MV-4-11 (cell line): ENCODE measurements at places on chromosomes 2 and 18.

DNA sequence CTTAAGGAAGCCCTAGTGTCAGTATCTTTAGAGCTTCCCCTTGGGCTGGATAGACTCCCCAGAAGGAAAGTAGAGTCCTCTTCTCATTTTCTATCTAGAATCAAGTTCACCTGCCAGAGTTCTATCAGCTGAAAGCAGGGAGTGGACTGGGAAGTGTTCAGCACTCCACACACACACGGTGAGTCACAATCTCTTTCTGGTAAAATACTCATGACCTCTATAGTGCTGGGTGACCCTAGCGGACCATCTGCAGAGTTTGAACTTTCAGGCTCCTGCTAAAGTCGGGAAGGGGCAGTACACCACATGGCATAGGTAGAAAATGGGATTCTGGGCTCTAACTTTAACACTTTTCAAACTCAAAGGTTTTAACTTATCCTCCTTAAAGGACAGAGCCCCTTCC lies 43.3 kb downstream of the SAP130 start:
- no peak for DNase-seq

- DNase-seq: no peak
These were observed 90.3 kb downstream of the PTPN4 start for GRCh38 chr2:119849838-119850565.

GRCh38 chr18:45910405-45911023 lies 56.6 kb downstream of the EPG5 start:
- DNase-seq: peak; percentile 6

DNA sequence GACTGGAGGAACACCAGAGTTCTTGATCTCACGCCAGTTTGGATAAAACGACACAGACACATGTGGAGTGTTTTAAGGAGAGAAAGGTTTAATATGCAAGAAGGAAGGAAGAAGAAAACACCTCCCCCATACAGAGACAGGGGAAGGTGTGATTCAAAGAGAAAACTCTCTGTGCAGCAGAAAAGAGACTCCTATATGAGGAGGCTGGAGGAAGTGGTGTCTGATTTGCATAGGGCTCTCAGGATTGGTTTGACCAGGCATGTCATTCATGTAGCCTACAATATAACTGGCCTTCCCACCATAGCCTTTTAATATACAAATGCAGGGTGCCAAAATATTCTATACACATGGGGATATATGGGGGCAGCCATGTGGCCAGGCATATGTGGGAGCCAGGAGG lies 1386.5 kb downstream of the RPIA start:
- DNase-seq: no peak

GRCh38 chr2:75523313-75524275 lies 37.1 kb downstream of the EVA1A start:
- DNase-seq: no peak

DNA sequence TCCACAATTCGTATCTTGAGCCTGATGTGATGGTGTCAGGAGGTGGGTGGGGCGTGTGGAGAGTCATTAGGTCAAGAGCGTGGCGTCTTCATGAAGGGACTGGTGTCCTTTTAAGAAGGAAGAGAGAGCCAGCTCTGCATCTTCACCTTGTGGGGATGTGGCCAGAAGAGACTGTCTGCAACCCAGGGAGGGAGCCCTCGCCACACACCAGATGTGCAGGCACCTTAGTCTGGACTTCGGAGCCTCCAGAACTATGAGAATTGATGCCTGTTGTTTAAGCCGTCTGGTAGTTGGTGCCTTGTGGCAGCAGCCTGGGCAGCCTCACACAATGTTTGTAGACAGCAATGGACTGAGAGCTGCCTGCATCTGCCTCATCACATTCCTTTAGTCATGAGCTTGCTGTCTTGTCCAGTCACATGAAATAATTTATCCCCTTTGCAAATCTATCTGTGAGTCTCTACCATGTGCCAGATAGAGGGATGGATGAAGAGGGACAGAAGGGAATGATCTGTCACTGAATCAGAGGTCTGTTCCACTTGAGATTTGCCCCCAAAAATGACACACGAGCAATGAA lies 61.0 kb downstream of the MYT1L start:
- DNase-seq: no peak

DNA sequence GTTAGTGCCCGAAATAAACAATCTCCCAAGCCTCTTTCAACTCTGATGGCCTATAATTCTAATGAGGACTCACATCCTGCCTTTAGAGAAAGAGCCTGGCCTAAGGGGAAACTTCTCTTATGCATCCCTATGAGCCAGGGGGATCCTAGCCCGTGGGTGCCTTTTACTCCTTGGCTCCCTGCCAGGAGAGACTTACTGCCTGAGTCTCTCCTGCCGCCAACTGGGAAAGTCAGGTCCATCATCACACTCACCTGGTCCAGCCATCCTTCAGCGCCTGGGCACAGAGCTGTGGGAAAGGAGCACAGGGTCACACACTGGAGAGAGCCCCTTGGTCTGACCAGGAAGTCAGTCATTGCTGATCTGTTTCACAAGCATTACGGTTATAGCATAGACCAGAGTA lies 24.1 kb downstream of the ENOSF1 start:
- DNase-seq: peak; percentile 28

GRCh38 chr18:9477509-9477908 lies 2.2 kb downstream of the RALBP1 start:
- DNase-seq: no peak

DNA sequence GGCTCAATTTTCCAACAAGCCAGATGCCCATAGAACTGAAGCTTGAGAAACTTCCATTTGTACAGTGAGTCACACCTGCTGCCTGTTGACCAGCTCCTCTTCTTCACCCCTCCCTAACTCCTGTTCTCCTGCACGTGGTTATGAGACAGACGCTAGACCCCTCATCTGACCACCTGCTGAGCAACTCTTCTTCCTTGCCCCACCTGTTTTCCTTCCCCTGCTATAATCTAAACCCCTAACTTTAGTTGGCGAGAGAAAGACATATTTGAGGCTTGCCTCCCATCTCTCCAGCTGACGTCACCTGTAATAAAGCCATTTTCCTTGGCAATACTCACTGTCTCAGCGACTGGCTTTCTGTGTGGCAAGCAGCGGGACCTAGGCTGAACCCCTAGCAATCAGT lies 22.3 kb upstream of the ITM2C start:
- DNase-seq: no peak

DNA sequence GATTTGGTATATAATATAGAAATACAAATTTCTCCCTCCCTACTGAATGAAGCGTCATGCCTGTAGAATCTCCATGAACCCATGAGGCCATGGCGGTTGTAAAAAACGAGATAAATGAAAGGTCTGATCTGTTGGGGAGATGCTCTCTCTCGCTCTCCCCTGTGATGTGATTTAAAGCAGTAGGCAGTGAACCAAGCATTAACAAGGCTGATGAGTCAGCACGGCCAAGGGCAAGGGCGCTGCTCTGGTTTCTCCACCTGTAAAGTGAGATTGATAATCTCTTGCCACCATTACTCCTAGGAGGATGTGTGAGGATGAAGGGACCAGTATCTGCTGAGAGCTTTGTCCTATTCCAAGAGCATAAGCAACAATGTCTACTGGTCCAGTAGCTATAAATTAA lies 553.3 kb downstream of the CMPK2 start:
- DNase-seq: no peak

GRCh38 chr2:155965415-155966063 lies 367.0 kb downstream of the NR4A2 start:
- DNase-seq: no peak

GRCh38 chr2:66414896-66415295 lies 20.0 kb upstream of the MEIS1 start:
- no peak for DNase-seq

GRCh38 chr18:11245879-11246278 lies 96.5 kb upstream of the PIEZO2 start:
- DNase-seq: no peak

DNA sequence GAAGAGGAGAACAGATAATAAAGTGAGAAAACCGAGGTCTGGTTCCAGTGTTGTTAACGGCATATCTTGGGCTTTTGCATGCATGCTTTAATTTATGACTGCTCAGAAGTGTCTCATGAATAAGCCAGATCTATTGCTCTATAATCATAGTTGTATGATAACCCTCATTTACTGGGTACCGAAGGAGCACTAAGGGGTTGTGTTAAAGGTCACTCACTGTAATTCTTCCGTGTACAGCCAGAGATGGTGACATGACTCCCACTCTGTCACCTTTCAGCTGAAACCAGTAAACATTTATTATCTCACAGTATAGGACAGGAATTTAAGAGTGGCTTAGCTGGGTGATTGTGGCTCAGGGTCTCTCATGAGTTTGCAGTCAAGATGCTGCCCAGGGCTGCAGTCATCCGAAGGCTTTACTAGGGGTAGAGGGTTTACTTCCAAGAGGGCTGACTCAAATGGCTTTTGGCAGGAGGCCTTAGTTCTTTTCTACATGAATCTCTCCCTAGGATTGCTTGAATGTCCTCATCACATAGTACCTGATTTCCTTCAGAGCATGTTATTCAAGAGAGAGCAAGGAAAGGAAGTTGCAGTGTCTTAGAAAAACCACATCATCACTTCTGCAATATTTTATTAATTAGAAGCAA lies 107.0 kb downstream of the NAB1 start:
- DNase-seq: no peak

- no peak for DNase-seq
These were observed 98.1 kb upstream of the YPEL5 start for GRCh38 chr2:30048636-30049175.

DNA sequence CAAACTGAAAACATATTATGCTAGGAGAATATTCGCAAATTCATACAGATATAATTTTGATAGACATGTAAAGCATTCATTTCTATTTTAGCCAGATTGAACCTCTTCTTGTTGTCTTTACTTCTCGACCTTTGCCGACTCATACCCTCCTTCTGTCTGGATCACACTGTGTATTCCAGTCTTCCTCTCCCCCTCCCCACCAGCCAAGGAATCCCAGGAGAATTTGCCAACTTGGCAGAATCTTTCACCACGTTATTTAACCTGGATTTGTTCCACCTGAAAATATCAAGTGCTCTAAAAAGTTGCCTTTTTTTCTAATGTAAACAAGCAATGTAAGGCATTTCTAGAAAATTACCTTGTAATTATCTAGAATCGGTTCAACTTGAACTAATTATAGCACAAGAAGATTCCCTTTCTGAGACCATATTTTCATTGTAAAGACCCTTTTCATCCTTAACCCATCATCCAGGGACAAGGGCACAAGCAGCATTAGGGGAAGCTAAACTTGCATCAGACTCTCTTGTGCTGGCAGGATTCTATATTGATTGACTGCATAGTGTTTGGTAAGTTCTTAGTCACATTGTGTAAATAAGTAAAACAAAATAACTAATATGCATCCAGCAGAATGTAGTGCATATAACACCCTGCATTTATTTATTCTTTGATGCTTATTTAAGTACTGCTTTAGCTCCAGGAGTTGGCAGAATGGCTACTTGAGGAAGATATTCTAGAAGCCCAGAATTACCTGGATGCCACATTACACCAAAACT lies 1328.7 kb upstream of the NXPH2 start:
- no peak for DNase-seq

- DNase-seq: no peak
These were observed 9.3 kb upstream of the ARMC9 start for GRCh38 chr2:231189171-231189530.

- peak; percentile 16 for DNase-seq
These were observed 22.7 kb downstream of the CNNM4 start for GRCh38 chr2:96783388-96783787.

GRCh38 chr2:101830146-101830545 lies 132.6 kb downstream of the MAP4K4 start:
- DNase-seq: no peak

DNA sequence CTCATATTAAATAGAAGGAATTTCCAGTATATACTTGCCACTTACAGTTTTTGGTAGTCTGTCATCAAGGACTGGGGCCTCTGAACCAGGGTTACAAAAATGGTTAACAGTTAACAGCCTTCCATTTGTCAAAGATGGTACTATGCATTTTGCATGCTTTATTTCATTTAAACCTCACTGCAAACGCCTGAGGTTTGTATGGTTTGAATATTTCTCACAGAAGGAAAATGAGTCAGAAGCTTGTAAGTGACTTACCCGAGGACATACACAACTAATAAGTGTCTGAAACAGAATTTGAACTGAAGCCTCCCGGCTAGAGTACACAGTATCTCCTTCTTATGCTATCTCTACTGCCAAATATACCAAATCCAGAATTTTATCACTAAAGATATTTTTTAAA lies 1593.5 kb upstream of the ACVR2A start:
- DNase-seq: no peak

GRCh38 chr2:43251171-43251731 lies 24.8 kb upstream of the ZFP36L2 start:
- DNase-seq: no peak

- no peak for DNase-seq
These were observed 155.8 kb downstream of the ALPK2 start for GRCh38 chr18:58473071-58473470.

DNA sequence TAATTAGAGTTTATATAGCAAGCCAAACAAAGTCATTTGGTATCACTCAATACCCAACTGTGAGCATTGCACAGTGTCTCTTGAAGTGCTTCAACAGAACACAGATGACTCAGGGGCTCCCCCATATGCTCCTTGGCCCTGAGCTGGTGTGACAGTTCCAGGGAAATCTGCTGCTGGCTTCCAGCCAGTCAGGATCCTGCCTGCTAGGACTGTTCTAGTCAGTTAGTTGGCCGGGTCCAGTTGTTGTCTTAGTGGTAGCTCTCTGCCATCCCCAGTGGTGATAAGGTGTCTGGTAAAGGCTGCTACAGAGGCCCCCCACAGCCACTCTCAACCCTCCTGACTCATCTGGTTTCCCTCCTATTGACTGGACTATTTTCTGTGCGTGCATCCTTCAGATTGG lies 100.3 kb downstream of the IRS1 start:
- DNase-seq: no peak

- no peak for DNase-seq
These were observed 221.8 kb downstream of the INSIG2 start for GRCh38 chr2:118309946-118310680.

DNA sequence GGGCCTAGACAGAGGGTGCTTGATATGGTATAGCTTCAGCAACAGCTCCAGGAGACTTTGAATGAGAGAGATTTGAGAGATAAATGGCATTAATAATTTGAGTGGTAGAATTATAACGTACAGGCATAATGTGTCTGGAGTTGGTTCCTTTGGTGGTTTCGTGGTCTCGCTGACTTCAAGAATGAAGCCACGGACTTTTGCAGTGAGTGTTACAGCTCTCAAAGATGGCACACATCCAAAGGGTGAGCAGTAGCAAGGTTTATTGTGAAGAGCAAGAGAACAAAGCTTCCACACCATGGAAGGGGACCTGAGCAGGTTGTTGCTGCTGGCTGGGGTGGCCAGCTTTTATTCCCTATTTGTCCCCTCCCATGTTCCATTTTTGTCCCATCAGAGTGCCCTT lies 23.1 kb downstream of the PDCD1 start:
- DNase-seq: peak; percentile 39
